ENCODE measurements at places on chromosomes 1 and 21.

GRCh38 chr1:20470194-20470593, 15.8 kb downstream of the CAMK2N1 start:
- DNase-seq, result no peak
- H3K36me3 ChIP-seq, result no peaks in the 10 kb centered on the region
- H3K27ac ChIP-seq, result no peak overlapping the region

DNA sequence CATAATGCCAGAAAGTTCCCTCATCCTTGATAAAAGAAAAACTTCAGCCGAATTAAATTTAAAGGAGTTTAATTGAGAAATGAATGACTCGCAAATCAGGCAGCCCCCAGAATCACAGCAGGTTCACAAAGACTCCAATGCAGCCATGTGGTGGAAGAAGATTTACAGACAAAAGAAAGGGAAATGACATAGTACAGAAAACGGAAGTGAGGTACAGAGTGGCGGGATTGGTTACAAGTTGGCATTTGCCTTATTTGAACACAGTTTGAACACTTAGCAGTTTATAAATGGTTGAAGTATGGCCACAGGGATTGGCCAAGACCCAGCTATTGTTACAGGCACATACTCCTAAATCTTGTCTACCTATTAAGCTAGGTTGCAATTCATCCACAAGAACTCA, 46.6 kb downstream of the HIVEP3 start:
- H3K4me3 ChIP-seq, result no peak overlapping the region
- H3K27ac ChIP-seq, result no peak overlapping the region
- H3K4me1 ChIP-seq, result peaks cover 65% of the 10 kb centered on the region
- no peaks in the 10 kb centered on the region for H3K36me3 ChIP-seq
- no peaks in the 10 kb centered on the region for H3K27me3 ChIP-seq

GRCh38 chr1:4115191-4115900, 215.3 kb upstream of the C1orf174 start:
- DNase-seq, result no peak

- H3K4me1 ChIP-seq, result peaks cover 45% of the 10 kb centered on the region
- no peaks in the 10 kb centered on the region for H3K27me3 ChIP-seq
- H3K4me3 ChIP-seq, result peak overlapping the region; percentile 90
- peak overlapping the region; percentile 95 for H3K27ac ChIP-seq
Measured at GRCh38 chr1:34165422-34165921, 442 bp upstream of the CSMD2 start.

DNA sequence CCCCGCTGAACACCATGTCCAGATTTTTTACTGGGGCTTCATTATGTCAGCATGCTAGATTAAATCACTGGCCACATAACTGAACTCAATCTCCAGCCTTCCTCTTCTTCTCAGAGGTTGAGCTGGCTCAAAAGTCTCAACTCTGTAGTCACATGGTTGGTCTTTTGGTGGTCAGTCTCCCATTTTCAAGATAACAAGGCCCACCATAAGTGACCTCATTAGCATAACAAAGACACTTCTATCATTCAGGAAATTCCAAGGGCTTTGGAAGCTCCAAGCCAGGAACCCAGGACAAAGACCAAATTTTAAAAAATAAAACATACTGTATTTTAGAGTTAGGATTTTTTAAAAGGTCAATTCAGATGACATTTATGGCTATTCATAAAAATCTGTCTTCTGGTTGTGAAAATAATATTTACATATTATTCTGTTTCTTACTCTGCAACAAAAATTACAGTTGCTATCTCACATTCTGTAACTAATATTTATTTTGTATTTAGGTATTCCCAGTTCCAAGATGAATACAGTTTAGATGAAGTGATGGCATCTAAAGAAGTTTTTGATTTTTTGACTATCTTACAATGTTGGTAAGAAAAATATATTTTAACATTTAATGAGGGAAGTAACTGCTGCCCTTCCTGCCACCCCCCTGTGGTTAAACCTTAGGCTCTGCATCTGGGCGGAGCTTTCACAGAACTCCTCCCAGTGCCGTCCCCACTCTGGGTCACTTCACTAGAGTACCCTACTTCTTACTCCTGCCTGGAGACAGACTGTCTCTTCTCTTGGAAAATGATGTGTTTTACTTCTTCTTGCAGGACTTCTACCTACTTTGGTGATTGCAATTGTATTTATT, 49.3 kb downstream of the SCP2 start:
- peak overlapping the region; percentile 40 for H3K4me3 ChIP-seq
- H3K27ac ChIP-seq, result peak overlapping the region; percentile 93
- no peaks in the 10 kb centered on the region for H3K36me3 ChIP-seq
- no peaks in the 10 kb centered on the region for H3K27me3 ChIP-seq
- H3K4me1 ChIP-seq, result peaks cover 30% of the 10 kb centered on the region

GRCh38 chr1:96992871-96993270, 271.3 kb downstream of the PTBP2 start:
- H3K4me1 ChIP-seq, result no peaks in the 10 kb centered on the region
- H3K27ac ChIP-seq, result no peak overlapping the region
- no peaks in the 10 kb centered on the region for H3K36me3 ChIP-seq

GRCh38 chr1:194026422-194026821, 840.0 kb upstream of the B3GALT2 start:
- H3K36me3 ChIP-seq, result no peaks in the 10 kb centered on the region
- no peaks in the 10 kb centered on the region for H3K4me1 ChIP-seq
- H3K4me3 ChIP-seq, result no peak overlapping the region
- no peak for DNase-seq

DNA sequence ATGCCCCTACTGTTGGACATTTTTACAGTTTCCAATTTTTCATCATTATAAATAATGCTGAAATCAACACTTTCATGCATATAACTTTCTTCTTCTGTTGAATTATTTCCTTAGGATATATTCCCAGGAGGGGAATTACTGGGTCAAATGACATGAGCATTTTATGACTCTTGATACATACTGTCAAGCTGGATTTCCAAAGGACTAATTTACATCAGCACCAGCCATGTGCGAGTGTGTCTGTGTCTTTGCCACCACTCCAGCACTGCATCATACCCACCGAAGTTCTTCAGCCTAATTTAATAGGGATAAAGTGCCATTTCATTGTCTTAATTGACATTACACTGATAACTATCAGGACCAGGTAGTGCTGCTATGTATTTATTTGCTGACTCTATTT, 146.7 kb downstream of the CSMD2 start:
- H3K27ac ChIP-seq, result no peak overlapping the region
- no peaks in the 10 kb centered on the region for H3K27me3 ChIP-seq
- DNase-seq, result no peak
- peaks cover 2% of the 10 kb centered on the region for H3K36me3 ChIP-seq
- H3K4me1 ChIP-seq, result peaks cover 27% of the 10 kb centered on the region

DNA sequence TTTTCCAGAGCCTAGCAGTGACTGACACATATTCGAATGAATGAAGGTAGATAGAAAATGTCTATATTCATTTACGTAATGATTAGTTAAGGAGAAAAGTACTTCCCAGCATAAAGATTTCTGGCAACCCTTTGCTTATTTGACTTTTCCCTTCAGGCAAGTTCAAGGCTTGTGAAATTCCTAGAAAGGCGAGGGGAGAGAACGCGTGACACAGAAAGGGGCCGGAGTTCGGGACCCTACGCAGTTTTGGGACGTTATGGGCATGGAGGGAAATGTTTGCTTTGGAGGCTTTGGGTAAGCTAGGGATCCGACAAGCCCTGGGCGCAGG, 472 bp upstream of the USP25 start:
- H3K27me3 ChIP-seq, result no peaks in the 10 kb centered on the region
- no peaks in the 10 kb centered on the region for H3K36me3 ChIP-seq
- H3K27ac ChIP-seq, result 0 out of 2 replicates have a peak overlapping the region, but pooled peaks have one; percentile 19

DNA sequence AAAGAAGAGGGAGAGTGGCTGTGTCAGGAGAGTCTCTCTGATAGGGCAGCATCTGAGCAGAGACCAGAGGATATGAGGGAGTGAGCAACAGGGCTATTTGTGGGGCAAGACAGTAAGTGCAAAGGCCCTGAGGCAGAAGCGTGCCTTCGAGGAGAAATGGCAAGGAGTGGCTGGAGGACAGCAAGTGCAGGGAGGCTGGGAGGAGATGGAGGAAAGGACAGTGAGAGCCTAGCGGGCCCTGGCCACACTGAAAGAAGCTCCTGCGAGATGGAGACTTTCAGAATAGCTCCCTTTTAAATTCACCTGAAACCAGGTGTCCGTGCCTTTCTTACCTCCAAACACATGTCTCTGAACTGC, 25.2 kb downstream of the EXOC8 start:
- H3K27me3 ChIP-seq, result peaks cover 9% of the 10 kb centered on the region
- H3K4me3 ChIP-seq, result no peak overlapping the region
- no peaks in the 10 kb centered on the region for H3K36me3 ChIP-seq
- H3K4me1 ChIP-seq, result no peaks in the 10 kb centered on the region
- DNase-seq, result no peak
- no peak overlapping the region for H3K27ac ChIP-seq

- no peak overlapping the region for H3K4me3 ChIP-seq
- no peaks in the 10 kb centered on the region for H3K36me3 ChIP-seq
- H3K27me3 ChIP-seq, result no peaks in the 10 kb centered on the region
- peaks cover 27% of the 10 kb centered on the region for H3K4me1 ChIP-seq
- no peak for DNase-seq
- H3K27ac ChIP-seq, result no peak overlapping the region
Measured at GRCh38 chr1:26012864-26013263, 8.7 kb upstream of the EXTL1 start.
